Activated naive CD4-positive, alpha-beta T cell (primary cell): ENCODE measurements at places on chromosomes 3 and 15.

GRCh38 chr3:121835465-121835801 lies 424 bp downstream of the EAF2 start:
- no peak for DNase-seq

DNA sequence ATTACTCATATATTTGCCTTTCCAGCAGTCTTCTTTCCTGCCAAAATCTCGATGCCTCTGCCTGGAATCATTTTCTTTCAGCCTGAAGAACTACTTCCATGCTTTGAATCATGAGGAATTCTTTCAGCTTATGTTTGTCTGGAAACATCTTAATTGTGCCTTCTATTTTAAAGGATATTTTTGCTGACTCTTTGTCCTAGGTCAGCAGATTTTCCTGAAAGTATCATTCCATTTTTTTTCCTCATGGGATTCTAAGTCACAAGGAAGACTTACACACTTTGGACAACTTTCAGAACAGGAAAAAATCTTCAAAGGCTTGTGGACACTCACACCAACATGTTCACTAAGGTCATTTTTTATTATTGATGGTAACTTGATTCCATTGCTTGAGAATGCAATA lies 10.1 kb downstream of the PRR23E start:
- no peak for DNase-seq

GRCh38 chr3:59308684-59309083 lies 258.9 kb upstream of the CFAP20DC start:
- DNase-seq, result no peak

DNA sequence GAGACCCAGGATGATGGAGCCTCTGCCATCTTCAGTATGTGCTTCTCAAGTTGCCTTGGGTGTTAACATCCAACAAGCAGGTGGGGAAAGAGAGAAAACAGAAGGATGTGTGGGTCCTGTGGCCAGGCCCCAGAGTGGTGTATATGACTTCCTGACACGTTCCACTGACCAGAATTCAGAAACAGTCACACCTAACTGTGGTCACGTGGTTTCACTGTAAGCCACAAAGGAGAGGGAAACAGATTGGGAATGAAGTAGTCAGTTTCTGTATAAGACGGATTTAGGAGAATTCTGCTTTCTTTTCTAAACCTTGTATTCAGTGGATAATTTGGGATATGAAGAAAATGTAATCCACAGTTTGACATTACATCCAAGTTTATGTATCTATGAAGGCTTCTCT lies 454.1 kb upstream of the IL12A start:
- DNase-seq, result no peak

- no peak for DNase-seq
These were observed 25.2 kb downstream of the TRIM71 start for GRCh38 chr3:32842987-32843386.

DNA sequence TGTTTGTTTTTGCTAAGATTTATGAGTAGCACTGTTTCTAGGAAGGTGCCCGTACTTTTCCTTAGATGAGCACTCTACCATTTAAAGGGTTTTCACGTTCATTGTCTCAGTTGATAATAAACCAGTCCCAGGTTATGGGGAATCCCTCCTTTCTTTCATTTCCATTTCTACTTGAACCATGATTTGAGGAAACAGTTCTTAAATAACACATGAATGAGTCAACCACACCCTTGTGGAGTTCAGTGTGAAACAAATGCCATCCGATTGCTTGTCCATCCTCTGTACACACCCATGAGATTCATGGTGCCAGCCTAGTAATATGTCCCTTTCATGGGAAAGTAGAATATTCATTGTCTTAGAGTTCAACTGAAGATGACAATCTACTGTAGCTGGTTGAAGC lies 23.1 kb downstream of the CMTM8 start:
- DNase-seq, result no peak

- DNase-seq, result no peak
These were observed 103.1 kb downstream of the KLHL25 start for GRCh38 chr15:85691350-85692240.

GRCh38 chr15:37059086-37059485 lies 41.3 kb downstream of the MEIS2 start:
- DNase-seq, result no peak

GRCh38 chr15:72866182-72866581 lies 82.6 kb upstream of the ADPGK start:
- DNase-seq, result no peak

DNA sequence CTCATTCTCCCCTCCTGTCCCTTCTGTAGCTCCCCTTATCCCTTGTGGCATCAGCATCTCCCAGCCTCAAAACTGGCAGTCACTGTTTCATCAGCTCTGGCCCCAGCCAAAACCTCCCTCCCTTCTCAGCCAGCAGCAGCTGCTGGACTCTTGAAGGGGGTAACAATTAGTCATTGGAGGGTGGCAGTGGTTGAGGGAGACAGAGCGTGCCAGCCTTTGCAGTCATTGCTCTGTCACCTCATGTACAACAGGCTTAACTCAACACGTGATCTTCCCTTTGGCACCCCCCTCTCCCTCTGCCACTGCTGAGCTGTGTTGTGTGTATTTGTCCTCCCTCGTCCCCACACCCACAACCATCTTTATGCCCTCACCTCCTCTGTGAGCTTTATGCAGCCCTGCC lies 28.2 kb downstream of the RBP2 start:
- DNase-seq, result no peak

DNA sequence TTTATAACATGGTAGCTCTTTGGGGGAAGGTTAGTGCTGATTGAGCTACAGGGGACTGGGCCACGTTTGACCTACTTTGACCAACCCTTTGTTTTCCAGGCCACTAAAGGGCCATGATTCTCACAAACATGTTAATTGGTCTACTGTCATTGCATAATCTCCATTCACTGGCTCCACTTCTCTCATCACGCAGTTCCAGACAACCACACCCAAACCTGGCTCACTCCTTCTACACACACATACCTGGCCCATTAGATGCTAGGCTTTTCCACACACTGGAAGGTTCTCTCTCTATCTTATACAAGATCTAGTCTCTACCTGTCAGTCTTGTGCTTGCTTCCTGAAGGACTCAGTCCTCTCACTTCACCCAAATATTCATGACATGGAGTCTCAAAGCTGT lies 15.9 kb downstream of the TGM5 start:
- no peak for DNase-seq

DNA sequence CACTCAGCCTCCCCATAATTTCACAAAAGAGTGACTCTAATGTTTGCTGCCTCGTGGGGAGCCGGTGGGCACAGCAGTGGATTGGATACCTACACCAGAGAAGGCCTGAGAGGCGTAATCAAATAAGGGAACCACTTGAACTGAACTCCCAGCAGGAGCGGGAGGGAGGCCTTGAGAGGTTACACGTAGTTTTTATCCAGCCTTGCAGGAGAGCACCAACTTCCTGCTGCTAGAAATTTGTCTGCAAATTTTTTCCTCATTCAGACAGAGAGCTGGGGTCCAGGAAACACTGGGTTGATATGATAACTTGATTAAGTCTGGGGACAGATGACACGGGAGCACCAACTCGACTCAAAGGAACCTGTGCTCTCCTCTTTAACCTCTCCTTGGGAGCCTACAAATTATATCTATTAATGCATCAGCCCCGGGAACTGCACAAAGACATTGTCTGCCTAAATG lies 69.8 kb downstream of the HES1 start:
- no peak for DNase-seq

- DNase-seq, result no peak
These were observed 377.8 kb upstream of the PROK2 start for GRCh38 chr3:72162649-72163184.

DNA sequence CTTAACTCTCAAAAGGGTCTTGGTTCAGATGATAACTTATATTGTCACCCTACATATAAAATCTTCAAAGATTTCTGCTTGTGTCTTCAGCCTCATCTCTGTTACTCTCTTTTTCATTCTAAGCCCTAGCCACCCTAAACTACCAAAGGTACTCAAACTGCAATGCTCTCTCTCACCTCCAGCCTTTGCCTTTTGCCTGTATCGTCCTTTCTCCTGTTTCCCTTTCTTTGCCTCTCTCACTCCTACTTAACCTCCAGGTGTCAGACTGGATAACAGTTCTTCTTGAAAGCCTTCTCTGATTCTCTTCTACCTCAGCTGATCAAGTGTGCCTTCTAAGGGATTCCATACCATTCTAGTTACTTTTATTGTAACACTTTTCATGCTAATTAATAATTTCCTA lies 149.8 kb downstream of the SERPINI1 start:
- DNase-seq, result no peak
